Iris pigment epithelial cell (primary cell): ENCODE measurements at places on chromosomes 7 and 10.

GRCh38 chr10:5043716-5044115 lies 40.1 kb upstream of the AKR1C2 start:
- peak; percentile 78 for DNase-seq

DNA sequence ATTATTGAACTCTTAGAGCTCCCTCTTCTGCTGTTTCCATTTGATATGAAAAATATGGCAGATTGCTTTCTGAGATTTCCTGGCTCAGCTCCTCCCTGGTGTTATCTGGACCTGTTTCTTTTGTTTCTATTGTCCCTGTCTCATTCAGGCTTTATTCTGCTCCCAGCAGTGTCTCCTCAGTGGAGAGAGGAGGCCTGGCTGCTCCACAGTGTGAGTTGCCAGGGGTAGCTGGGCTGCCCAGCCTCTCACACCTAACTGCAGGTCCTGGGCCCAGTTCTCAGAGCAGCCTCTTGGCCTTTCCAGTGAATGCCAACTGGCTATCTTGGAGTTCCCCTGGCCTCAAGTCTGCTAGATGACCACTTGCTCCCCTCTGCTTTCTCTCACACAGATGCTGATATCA lies 127.0 kb downstream of the VPS41 start:
- DNase-seq: no peak

DNA sequence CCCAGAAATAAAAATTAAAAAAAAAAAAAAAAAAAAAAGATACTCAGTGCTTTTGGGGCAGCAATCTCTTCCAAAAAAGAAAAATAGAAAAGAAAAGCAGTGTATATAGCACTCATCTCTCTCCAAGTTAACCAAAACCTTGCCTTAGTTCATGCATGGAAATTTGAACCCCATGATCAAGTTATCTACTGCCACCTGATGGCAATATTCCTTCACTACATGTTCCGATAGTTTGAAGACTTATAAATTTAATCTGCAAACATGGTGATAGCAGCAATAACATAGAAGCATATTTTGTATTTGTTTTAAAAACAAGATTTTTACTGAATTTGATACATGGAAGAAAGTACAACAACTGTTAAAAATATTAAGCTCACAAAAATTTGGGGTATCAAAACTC lies 48.6 kb upstream of the SLIT1 start:
- peak; percentile 58 for DNase-seq

- no peak for DNase-seq
Measured at GRCh38 chr10:49394933-49395740, 752 bp downstream of the DRGX start.
